Dorsolateral prefrontal cortex (tissue), 122 donors: ENCODE measurements at places on chromosomes 6 and 20.

DNA sequence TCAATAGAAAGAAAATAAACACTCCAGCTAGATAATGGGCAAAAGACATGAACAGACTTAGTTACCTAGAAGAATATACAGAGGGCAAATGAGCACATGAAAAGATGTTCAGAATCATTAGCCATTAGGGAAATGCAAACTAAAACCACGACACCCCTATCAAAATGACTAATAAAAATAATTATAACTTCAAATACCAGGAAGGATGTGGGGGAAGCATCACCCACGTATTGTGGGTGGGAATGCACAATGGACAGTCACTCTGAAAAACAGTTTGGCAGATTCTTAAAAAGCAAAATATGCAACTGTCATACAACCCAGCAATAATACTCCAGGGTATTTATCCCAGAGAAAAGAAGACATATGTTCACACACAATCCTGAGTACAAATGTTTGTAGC lies 92.6 kb downstream of the DLL1 start:
- DNase-seq = no peak

DNA sequence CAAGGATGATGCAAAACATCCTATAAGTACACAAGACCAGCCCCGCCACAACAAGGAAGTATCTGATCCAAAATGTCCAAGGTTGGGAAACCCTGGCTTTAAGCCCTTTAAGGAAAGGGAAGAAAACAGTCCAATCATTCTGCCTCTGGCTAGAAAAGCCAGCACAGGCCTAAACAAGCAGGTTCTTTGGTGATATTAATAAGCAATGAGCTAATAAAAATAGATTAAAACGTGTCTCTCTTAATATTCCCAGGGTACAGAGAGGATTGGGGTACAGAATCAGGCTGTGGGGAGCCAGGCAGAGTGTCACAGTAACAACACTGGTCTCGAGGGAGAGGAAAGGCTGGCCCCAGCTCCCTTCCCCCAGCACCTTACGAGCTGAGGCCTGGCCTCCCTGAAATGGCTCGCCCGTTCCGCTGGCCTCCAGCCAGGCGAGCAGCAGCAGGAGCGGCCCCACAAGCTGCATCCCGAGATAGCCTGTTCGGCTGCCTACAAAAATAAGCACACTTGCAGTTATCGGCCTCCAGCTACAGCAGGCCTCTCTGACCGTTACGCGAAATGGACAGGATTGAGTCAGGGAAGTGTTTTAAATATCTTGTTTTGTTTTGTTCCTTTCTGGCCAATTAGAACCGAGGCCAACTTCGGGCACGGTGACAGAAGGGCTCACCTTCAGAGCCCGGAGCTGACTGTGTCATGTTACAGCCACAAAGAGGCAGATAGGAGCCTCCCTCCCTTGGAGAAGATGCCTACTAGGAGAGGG lies 4.0 kb upstream of the ZMYND8 start:
- DNase-seq = peak; percentile 60

DNA sequence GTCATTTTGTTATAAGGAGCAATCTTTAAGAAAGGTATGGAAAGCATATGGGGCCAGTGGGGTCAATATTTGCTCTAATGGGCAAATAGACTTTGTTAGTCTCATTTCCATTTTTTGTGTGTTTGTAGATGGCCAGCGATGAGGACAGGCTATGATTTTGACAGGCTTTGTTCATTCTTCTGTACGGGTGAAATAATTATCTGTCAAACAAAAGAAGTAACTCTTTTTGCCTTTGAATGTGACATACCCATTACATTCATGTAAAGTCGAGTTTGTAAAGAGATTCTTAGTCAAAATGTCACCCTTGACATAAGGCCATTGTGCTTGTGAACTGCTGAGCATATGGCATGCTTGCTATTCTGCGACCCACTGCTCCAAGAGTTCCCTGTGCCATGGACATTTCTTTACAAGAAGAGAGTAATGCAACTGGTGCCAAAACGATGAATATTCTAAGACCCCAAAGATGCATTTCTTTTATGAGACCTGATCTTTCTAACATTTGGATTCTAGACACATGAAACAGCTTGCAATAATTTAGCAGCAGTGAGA lies 38.2 kb upstream of the JAG1 start:
- DNase-seq = no peak

DNA sequence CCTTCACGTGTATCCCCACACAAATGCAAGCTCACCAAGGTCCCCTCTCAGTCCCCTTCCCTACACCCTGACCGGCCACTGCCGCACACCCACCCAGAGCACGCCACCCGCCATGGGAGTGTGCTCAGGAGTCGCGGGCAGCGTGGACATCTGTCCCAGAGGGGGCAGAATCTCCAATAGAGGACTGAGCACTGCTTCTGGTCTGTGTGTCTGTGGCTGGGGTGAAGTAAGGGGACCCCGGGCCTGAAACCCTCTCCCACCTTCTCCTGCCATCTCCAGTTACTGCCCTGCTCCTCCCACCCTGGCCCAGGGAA lies 8.3 kb downstream of the MYL9 start:
- no peak for DNase-seq

- DNase-seq = no peak
These were observed 114.9 kb downstream of the EPHA7 start for GRCh38 chr6:93304505-93304904.
